T-helper 1 cell (primary cell): ENCODE measurements at places on chromosomes 2 and 18.

- no peak for DNase-seq
Measured at GRCh38 chr18:42480441-42480840, 525.4 kb downstream of the PIK3C3 start.

DNA sequence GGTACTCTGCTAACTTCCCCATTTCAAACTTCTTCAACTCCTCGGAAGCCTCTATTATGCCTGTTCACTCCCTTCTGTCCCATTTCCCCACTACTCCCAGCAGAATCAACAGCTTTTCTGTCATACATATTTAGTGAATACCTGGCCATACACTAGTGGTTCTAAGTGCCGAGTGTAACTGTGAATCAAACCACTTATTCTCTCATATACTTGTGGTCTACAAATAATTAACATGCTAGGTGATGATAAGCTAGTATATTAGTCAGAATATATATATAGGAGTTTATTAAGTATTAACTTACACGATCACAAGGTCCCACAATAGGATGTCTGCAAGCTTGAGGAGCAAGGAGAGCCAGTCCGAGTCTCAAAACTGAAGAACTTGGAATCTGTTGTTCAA, 150.7 kb downstream of the CCDC102B start:
- no peak for DNase-seq

DNA sequence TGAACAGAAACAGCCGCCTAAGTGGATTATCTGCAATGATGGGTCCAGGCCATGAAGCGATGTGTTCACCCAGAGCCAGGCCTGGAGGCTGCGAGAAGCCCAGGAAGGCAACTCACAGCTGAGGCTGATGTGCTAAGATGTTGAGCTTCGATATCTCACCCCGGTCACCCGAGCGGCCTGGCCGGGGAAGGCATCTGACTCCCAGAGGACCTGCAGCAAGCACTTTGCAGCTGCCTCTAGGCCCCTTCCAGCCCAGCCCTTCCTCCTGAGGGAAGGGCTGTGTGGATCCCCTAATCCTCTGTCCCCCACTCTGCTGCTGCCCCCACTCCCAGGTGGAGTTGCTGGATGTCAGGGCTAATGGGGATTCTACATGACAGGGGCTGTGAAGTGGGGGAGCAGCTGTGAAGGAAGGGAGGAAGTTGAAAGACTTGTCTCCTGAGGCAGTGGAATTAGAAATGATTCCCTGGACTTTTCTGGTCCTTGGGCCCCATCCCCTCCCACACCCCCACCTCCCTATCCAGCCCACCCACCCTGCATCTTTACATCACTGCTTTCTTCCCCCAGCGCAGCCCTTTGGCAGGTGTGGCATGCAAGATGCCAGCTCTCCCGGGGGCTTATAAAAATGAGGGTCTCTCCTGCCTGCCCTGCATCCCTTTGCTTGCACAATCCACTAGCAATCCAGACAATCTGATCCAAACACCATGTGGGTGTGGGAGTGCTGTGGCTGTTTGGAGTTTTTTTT, 4.3 kb downstream of the ATP6V1B1 start:
- DNase-seq, result no peak

- DNase-seq, result no peak
Measured at GRCh38 chr2:174581491-174581890, 16.1 kb downstream of the WIPF1 start.

DNA sequence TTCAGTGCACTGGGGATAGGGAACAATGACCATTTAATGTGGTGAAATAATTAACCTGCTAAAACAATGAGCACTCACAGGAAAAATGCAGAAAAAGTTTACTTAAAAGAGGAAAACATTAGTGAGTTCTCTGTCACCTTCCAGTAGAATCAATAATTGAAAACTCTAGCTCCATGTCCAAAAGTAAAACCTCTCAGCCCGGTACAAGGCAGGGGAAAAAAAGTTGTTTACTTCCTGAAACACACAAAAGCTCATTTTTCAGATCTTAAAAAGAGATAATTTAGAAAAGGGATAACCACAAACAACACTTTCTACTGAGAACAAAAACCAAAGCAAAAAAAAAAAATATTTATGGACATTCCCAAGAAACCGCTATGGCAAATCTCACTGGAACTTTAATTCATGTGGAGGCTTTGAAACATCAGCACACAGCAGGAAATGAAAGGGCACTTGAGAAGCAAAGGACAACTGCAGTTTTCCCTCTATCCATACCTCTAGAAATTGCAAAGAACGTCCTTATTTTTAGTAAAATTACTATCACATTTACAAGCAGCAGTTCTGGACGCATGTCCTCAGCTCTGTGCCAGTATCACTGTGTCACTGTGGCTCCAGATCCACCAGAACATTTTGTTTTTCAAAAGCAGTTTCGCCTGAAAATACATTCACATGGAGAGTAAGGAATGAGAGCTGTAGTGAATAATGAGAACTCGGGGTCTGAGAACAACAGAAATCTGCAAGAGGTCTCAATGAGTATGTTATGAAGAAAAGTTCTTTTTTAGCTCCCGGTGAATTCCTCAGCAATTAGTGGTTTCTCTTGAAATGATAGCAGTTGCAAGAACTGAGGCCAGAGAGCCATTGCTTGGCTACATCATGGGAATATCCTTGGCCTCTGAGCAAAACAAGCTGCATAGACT, 44.7 kb upstream of the DNAH7 start:
- no peak for DNase-seq

GRCh38 chr18:63492851-63493250, 16.1 kb downstream of the SERPINB5 start:
- no peak for DNase-seq

GRCh38 chr2:70613521-70613920, 59.9 kb upstream of the TGFA start:
- DNase-seq, result no peak

DNA sequence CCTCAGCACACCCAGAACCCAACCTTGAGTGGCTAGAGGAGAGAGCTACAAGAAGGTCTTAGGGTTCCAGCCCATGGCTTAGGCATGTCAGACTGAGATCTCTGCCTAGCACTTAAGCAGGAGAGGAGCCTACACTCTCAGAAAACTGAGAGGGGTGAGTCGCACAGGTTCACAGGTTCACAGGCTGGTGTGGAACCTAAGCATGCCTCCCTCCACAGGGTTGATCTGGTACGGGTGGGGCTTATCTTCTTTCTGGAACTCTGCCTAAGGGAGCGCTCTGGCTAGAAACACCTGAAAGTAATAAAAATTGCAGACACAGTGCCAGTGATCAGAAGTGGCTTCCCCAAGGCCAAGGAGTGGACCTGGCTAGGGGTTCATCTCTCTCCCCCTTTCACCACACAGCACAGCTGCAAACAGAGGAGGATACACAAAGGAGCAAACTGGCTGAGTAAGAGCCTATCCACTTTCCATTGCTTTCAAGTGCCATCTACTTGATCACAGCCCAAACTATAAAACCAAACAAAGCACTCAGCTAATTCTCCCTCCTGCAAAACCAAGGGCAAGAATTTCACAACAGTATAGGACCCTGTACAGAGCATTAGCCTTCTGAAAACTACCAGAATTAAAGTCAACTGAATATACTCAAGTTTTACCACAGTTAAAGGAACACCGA, 481.9 kb upstream of the SETBP1 start:
- DNase-seq, result no peak

GRCh38 chr2:55976681-55977080, 53.1 kb upstream of the EFEMP1 start:
- DNase-seq, result no peak

DNA sequence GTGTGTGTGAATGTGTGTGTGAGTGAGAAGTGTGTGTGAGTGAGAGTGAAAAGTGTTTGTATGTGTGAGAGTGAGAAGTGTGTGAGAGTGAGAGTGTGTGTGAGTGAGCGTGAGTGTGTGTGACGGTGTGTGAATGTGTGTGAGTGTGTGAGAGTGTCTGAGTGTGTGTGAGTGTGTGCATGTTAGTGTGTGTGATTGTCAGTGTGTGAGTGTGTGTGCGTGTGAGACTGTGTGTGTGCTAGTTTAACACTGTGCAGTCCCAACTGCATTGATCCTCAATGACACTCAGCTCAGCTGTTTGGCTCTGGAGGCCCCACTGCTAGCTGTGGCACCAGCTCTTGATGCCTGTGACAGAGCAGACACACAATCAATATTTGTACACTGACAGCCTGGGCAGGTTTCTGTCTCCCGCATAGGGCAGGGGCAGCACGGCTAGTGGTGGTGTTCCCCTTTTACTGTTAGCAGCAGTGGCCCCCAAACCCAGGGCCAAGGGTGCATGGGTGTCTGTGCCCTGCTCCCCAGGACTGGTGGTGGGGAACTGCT, 135.0 kb downstream of the INHBB start:
- no peak for DNase-seq

GRCh38 chr2:156540706-156541105, 104.5 kb downstream of the GPD2 start:
- no peak for DNase-seq

- DNase-seq, result no peak
Measured at GRCh38 chr2:181461056-181461997, 4.1 kb downstream of the ITGA4 start.

DNA sequence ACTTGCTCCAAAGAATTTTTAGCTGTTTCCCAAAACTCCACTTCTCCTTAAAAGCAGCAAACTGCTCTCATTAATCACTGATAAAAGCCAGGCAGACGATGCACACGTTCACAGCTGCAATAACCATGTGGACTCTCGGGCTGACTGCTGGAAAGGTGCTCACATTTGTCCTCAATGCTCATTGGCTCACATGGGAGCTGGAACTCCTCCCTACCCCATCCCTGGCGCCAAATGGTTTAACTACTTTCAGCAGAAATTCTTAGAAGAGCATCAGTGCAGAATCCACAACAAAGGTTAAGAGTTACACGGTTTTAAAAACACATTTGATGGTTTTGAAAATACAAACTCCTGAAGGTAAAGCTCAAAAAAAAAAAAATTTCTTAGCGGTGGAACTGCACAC, 117.1 kb downstream of the NOL10 start:
- DNase-seq, result peak; percentile 47

DNA sequence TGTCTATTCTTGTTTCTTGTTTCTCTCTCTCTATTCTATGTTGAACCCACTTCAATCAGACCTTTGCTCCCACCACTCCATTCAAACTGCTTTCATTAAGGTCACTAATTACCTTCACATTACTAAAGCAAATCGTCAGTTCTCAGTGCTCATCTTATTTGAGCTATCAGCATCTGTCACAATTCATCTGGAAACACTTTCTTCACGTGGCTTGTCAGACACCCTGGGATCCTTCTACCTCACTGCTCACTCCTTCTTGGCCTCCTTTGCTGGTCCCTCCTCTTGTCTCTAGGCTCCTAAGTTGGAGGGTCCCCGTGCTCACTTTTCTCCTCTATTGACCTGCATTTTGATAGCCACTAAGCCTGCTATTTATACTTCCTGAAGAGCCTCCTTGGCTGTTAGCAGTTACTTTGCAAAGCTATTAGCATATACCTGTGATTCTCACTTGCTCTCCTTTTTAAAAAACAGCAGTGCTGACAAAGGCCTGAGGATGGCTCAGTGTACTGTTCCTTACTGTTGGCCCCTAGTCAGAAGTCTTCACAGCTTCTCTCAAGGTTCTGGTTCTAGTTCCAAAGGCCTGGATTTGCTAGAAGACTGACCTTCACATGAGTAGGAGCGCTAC, 80.2 kb downstream of the PLEKHM3 start:
- DNase-seq, result no peak

GRCh38 chr2:41595240-41595639, 452.6 kb upstream of the PKDCC start:
- no peak for DNase-seq

DNA sequence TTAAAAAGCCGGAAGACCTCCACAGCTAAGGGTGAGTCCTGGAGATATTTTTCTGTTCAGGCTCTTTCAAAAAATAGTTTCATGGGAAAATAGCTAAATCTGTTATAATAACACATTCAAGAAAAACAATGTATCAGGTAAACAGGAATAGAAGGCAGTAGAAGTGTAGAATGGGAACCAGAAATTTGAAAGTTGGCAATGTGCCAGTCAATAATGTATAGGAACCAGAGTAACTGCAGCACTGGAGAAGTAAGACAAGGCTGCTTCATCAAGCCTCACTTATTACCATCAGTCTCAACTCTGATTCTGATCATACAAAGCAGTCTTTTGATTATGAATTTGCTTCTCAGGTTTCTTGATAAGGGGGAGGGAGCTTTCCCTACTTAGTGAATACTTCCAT, 81.4 kb upstream of the VRK2 start:
- DNase-seq, result no peak

DNA sequence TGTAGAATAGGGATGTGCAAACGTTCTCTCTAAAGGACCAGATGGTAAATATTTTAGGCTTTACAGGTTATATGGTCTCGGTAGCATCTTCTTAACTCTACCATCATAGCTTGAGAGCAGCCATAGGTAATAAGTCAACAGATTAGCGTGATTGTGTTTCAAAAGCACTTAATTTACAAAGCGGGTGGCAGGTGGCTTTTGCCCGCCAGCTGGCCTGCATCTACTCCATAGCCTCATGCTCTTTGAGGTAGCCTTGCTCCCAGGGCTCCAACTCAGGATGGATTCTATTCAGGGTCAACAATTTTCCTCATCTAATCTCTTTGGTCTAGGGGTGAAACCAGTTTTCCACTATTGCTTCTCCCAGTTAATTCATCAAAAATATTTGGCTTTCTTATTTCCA, 5.0 kb upstream of the ATP9B start:
- no peak for DNase-seq

DNA sequence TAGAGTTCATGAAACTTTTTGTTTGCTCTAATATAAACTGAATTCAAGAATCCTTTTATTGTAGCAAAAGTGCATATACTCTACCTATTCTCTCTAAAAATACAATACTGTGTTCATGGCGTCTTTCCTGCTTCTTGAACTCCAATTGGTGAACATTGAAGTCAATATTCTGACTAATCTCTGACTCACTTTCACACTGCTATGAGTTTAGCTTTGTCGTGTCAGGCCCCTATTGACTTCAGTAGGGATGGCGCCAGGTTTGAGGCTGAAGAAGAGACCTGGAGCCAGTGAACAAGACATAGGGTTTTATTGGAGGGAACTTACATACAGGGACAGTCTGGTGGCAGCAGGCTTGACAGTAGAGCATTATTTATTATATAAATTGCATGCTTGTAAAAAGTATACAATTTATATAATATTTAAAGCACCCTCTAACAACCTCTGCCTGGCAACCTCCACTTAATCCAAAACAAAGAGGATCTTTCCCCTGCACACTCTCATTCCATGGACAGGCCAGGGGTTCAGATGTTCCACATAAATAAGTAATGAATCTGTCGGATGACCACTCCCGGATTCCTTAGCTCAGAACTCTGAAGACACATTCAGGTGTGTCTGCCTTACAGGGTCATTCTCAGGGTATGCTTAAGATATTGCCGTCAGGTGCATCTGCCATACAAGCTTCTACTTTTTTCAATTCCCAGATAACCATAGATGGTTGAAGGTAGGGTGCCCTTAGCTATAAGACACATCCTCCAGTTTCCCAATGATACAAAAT, 141.0 kb downstream of the CERS6 start:
- no peak for DNase-seq

- DNase-seq, result no peak
Measured at GRCh38 chr2:124689348-124689747, 664.3 kb downstream of the CNTNAP5 start.

GRCh38 chr2:187825-188224, 76.0 kb downstream of the SH3YL1 start:
- no peak for DNase-seq

DNA sequence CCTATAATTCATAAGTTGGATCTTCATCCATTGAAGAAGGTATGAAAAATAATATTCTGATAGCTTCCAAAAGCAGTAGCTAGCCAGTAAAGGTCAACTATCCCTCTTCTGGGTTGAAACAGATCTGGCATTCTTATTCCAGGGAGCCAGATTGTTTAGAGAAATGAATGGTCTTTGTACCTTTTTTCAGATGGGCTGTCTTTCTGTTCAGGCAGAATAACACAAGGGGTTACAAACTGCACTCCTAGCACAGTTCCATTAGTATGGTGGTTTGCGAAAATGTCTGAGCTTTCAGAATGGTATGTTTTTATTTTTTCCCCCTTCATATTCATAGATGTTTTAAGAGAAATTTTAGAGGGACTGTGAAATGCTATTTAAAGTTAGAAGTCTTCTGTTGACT, 47.5 kb upstream of the TMEM178A start:
- DNase-seq, result no peak
